Epithelial cell of esophagus (primary cell): ENCODE measurements at places on chromosomes 4 and X.
A peak's percentile ranks its signal among the peaks of the same experiment; 100 is the strongest.

DNA sequence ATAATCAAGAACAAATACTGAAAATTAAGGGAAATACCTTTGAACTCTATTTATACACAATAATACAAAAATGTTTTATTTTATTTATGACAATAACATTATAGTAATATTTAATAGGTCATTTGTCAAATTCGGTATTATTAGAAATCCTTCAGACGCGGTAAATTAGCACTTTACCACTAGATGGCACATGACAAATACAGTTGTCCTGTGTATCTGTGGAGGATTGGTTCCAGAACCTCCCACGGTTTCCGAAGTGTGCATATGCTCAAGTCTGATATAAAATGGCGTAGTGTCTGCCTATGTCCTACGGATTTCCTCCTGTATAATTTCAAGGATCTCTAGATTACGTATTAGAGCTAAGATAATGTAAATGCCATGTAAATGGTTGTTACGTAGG lies 8.1 kb upstream of the LINC00632 start:
- DNase-seq: peak; percentile 19

DNA sequence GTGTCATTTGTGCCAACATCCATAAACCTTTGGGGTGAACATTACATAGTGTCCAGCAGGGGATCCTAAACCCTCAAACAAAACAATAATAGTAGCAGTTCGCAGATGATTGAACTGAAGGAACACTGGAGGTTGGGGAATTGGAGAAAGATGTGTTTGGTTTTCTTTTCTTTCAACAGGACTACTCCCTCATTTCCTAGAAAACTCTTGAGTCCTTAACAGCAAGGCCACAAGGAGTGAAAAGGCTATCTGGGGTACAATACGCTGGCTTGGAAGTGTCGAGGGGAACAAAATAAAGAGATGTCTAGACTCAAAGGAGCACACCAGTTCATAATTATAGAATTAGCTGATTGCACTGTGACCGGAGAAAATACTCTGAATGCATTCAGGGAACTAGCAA lies 72.1 kb downstream of the IDS start:
- DNase-seq: no peak

GRCh38 chr4:144818136-144818535 lies 172.2 kb downstream of the HHIP start:
- peak; percentile 37 for DNase-seq

- DNase-seq: no peak
These were observed 430.1 kb upstream of the FGF16 start for GRCh38 chrX:77017093-77017492.
